ENCODE measurements at places on chromosomes 5 and 9.

GRCh38 chr5:80607832-80608231 is 37.8 kb upstream of the ANKRD34B start:
- no peak for DNase-seq

DNA sequence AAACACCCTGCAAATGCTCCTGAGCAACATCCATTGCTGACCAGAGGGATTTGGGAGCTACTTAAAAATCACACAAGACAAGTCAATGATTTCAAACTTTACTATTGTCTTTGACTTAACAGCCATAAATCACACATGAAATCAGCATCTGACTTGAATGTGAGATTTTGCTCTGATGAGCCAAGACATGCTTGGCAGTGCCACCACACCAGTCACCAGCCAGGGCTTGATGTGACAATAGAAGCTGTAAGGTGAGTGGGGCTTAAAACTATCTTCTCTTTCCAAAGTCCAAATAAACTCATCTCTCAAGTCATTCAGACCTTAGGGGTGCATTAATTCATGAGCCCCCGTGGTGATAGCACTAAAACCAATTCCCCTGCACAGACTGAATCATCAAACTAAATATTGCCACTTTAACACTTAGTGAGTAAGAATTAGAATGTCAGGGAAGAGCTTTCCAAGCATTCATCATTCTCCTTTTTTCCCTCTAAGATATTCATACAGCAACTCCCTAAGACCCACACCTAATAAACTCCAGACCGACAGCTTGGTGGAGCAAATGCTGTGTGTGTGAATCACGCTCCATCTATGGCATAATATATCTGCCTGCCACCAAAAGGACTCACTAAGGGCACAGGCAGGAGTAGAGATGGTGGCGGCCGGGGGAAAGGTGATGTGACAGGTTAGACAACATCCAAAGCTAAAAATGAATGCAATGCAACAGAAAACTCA is 119.4 kb downstream of the SPOCK1 start:
- DNase-seq, result peak; percentile 27

DNA sequence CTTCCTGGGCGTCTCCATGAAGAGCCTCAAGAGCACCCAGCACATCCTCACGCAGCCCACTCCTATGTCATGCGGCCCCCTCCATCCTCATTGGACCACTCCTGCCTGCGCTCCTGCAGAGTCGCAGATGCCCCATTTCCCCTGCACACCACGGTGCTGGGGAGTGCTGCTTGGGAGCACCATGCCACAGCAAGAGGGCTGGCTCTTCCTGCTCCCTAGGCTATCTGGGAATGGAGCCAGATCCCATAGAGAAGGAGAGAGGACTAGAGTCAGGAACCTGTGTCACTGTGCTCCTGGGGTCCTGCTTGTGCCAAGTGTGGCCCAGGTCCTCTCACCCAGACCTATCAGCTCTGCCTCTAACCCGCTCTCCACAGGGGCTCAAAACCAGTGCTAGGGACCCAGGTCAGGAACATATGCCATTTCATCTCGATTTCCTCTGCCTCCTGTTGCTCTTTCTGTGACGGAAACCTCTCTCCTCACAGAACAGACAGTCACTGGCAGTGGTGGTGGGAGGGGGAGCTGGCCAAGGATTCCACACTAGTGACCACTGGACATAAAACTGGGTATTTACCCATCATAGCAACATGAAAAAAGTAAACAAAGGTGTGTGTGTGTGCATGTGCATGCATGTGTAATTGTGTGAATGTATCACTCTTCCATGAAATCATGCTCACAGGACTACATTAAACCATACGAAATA is 178.4 kb downstream of the TTLL11 start:
- no peak for DNase-seq

DNA sequence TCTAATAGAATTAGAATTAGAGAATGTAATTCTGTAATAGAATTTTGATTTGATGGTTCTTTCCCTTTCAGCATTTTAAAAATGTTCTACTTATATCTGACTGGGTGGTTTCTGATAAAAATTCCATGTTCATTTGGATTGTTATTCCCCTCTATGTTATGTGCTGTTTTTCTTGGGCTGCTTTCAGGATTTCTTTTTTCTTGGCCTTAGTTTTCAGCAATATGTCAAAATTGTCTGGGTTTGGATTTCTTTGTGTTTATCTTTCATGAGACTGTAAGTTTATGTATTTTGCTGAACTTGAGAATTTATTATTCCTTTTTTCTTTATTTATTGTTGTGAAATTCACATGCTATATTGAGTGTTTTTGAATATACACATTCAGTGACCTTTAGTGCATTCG is 189.1 kb downstream of the RANBP17 start:
- DNase-seq, result peak; percentile 24

DNA sequence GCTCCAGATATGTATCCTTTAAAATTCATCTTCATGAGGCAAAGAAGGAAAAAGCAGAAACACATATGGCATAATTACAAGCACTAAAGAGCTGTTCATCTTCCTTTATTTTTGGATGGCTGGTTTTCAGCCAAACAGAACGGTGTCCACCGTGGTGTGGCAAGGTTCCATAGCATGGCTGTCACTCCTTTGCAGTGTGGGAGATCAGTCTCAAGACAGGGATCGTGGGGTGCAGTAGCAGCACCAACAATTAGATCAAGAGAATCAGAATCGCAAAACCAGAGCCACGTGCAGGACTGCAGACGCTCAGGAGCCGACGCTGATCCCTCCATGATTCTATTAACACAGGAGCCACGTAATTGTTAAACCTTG is 79.5 kb downstream of the SEMA4D start:
- DNase-seq, result no peak

DNA sequence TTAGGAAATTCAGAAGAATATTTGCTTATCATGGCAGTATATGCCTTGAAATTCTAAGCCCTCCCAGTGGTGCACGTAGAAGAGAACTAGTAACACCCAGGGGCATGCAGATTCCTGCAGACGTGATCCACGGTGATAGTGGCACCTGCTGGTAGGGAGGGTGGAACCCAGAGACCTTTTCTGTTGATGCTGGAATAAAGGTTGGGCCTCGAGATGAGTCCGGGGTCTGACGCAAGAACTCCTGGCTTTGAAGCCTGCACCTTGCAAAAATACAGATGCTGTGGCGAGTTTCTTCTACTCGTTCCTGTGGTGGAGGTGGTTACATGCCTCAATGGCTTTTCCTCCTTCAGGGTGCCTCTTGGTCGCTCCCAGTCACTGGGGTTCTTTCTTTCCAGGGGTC is 39.5 kb upstream of the PHF2 start:
- no peak for DNase-seq

GRCh38 chr9:121360601-121361374 is 9.3 kb downstream of the STOM start:
- DNase-seq, result peak; percentile 92

DNA sequence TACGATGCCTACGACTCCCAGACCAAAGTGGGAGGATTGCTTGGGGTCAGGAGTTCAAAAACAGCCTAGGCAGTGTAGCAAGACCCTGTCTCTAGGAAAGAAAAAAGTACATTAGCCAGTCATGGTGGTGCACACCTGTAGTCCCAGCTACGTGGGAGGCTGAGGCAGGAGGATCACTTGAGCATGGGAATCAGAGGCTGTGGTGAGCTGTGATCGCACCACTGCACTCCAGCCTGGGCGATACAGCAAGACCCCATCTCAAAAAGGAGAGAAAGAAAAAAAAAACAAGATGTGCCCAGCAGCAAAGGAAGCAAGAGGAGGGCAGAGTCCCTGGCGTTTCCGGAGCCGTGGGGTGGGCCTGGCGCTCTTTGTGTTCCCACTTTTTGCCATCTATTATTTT is 79.4 kb upstream of the CACNA1B start:
- no peak for DNase-seq

GRCh38 chr9:91176426-91176825 is 185.3 kb downstream of the AUH start:
- no peak for DNase-seq

DNA sequence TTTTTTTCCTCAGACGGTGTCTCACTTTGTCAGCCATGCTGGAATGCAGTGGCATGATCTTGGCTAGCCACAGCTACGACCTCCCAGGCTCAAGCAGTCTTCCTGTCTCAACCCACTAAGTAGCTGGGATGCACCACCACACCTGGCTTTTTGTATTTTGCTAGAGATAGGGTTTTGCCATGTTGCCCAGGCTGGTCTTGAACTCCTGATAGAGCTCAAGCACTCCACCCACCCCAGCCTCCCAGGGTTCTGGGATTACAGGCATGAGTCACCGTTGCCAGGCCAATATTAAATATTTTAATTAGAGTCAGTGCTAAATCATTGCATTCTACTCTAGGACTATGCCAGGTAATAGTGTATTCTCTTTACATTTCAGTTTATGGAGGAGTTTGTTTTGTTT is 41.5 kb downstream of the UBE2R2 start:
- peak; percentile 19 for DNase-seq

DNA sequence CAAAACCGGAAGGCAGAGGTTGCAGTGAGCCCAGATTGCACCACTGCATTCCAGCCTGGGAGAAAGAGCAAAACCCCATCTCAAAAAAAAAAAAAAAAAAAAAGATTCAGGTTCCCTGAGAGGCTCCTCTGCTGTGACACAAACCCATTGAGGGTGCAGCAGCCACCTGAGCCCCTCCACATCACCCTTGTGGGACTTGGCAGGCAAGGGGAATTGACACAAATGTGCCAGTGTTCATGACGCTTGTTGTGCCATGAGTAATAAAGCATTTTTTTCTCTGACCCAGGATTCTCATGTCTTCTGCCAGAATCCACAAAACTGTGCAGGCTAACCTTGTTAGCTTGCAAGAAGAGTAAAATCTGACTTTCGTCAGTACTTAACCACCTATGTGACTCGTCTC is 149.6 kb downstream of the TTC39B start:
- DNase-seq, result peak; percentile 37

GRCh38 chr9:37119907-37120842 is at the start of gene ZCCHC7:
ZCCHC7 (plus strand) TSS chr9:37120574.
- peak; percentile 94 for DNase-seq

GRCh38 chr5:111730659-111731382 is 26.2 kb downstream of the NREP start:
- no peak for DNase-seq

DNA sequence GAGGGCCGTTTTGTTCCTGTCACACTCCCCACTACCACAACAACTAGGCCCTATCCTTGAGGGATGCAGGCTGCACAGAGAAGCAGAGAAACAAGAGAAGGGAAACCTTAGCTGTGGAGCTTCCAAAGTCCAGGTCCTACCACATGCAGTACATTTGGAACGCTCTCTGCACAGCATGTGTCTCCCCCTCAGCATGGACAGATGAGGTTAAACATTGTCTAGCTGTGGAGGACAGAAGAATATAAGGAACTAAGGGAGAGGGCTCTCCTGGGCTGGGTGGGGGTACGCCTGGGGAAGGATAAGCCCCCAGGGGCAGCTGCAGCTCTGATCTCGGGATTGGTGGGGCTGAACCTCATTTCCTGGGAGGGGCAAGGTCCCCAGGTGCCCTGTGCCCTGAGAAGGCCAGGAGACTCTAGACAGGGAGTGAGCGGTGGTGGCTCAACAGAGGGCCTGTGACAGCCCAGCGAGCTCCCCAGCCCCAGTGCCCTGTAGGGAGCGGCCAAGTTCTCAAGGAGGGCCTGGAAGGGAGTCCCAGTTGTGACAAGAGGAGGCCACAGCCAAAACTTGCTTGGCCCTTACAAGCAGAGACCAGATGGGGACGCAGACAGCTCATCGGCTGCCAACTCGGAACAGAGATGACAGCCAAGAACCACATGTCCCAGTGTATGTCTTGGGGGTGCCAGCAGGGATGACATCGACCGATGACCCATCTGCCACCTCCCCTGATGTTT is 30.1 kb downstream of the TSPAN17 start:
- peak; percentile 16 for DNase-seq
